ENCODE measurements at places on chromosomes 4 and X. TPM values are rescaled to one million over a fixed set of nuclear protein-coding genes. Genes with fewer than 3 reads are reported as not detected.

- no peak overlapping the region for H3K27ac ChIP-seq
- no peaks in the 10 kb centered on the region for H3K36me3 ChIP-seq
- no peak for DNase-seq
These were observed 31.9 kb downstream of the MAGED4 start for GRCh38 chrX:52216541-52216940.

- H3K27me3 ChIP-seq: no peaks in the 10 kb centered on the region
- no peak for DNase-seq
- no peaks in the 10 kb centered on the region for H3K36me3 ChIP-seq
- no peaks in the 10 kb centered on the region for H3K4me1 ChIP-seq
- H3K4me3 ChIP-seq: no peak overlapping the region
These were observed 401.0 kb downstream of the IL1RAPL1 start for GRCh38 chrX:28988246-28988645.

- H3K4me1 ChIP-seq: peaks cover 14% of the 10 kb centered on the region
- peak overlapping the region; percentile 72 for H3K27ac ChIP-seq
- peak overlapping the region; percentile 47 for H3K4me3 ChIP-seq
- H3K27me3 ChIP-seq: no peaks in the 10 kb centered on the region
- H3K36me3 ChIP-seq: no peaks in the 10 kb centered on the region
These were observed 9.3 kb upstream of the SAT1 start for GRCh38 chrX:23773601-23774175.

PABPC1L2B gene
- total RNA-seq: not detected

GRCh38 chr4:145852256-145852839 lies 86.3 kb downstream of the ZNF827 start:
- H3K27ac ChIP-seq: no peak overlapping the region
- H3K36me3 ChIP-seq: peaks cover 6% of the 10 kb centered on the region
- H3K4me3 ChIP-seq: no peak overlapping the region
- no peaks in the 10 kb centered on the region for H3K4me1 ChIP-seq
- DNase-seq: no peak

FGF2 gene
- 1.7 TPM for total RNA-seq

SLBP gene
- 163 TPM for total RNA-seq

DNA sequence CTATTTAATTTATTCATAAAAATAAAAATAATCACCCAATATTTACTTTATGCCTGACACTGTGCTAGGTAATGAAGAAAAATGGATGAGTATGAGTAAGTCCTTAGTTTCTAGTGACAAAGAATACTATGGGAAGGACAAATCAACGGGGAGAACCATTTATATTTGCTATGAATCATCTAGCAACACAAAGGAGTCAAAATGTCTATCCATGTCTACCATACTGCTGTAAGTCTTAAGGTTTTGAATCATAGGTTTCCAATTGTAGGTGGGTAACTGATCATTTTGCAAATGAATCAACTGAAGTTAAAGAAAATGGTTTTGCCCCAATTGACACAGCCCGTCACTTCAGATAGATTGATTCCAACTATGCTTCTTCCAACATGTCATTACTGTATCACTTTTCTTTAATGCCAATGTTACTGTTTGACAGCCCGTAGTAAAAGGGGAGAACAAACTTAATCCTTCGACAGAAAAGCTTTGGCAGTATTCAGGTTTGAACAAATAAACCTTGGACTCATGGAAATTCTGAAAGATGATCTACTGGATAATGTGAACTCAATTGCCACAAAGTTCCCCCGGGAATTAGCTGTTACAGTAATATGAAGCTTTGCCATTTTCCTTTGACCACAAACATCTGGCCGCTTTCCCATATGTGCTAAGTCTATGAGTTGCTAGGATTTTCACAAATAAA lies 3.2 kb downstream of the TDO2 start:
- no peak for DNase-seq
- no peak overlapping the region for H3K27ac ChIP-seq
- H3K27me3 ChIP-seq: no peaks in the 10 kb centered on the region
- H3K4me1 ChIP-seq: no peaks in the 10 kb centered on the region
- H3K36me3 ChIP-seq: no peaks in the 10 kb centered on the region

GRCh38 chr4:2800691-2801596 lies 8.1 kb downstream of the SH3BP2 start:
- H3K36me3 ChIP-seq: no peaks in the 10 kb centered on the region
- H3K4me3 ChIP-seq: no peak overlapping the region
- no peaks in the 10 kb centered on the region for H3K27me3 ChIP-seq
- peak overlapping the region; percentile 24 for H3K27ac ChIP-seq
- peaks cover 45% of the 10 kb centered on the region for H3K4me1 ChIP-seq
- DNase-seq: peak; percentile 49

SLC4A4 gene
- 1.3 TPM for total RNA-seq

GRCh38 chrX:154123241-154124219 lies 20.5 kb upstream of the OPN1LW start:
- H3K27ac ChIP-seq: peak overlapping the region; percentile 24
- no peaks in the 10 kb centered on the region for H3K27me3 ChIP-seq
- DNase-seq: peak; percentile 41
- no peaks in the 10 kb centered on the region for H3K36me3 ChIP-seq
- H3K4me1 ChIP-seq: peaks cover 30% of the 10 kb centered on the region
